ENCODE measurements at places on chromosomes 3 and 15.
A peak's percentile ranks its signal among the peaks of the same experiment; 100 is the strongest.

- DNase-seq, result no peak
Observed at GRCh38 chr3:126216416-126216815, 36.0 kb upstream of the ALDH1L1 start.

DNA sequence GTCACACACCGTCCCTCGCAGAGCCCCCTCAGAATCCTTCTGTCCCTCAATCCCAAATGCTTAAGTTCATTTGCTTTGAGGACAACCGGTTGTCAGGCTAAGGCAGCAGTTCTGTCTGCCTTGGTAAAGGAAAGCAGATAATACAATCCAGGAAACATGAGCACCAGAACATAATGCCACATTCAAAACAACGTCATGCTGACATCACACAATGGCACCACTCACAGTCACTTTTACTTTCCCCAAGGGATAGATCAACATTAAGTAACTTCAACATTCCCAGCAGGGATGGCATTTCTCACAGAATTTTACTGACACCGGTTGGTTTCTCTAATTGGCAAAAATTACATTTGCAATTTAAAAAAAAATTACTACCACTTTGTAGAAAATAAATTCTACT is 74.6 kb upstream of the PSMD6 start:
- no peak for DNase-seq

- DNase-seq, result no peak
Observed at GRCh38 chr3:177177749-177178221, 19.5 kb downstream of the TBL1XR1 start.

- peak; percentile 4 for DNase-seq
Observed at GRCh38 chr3:139935866-139936817, 1.2 kb downstream of the CLSTN2 start.

DNA sequence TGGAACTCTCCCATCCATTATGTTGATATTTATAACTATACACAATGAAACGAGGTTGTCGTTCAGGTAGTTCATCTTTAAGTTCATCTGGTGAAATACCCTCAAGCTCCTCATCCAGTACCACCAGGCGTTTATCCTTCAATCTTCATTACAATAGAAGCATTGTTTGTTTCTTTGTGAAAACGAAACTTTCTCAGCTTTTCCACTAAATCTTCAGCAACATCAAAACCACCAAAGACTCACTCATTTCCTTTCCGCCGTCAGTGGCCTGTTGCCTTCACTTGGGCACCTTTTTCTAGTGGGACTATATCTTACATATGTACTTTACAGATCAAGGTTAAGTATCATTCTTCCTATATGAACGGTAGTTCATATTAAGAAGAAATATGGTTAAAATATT is 44.1 kb upstream of the TFG start:
- DNase-seq, result no peak

GRCh38 chr15:68272721-68273271 is 4.7 kb upstream of the FEM1B start:
- no peak for DNase-seq

- DNase-seq, result no peak
Observed at GRCh38 chr3:81068546-81068945, 692.9 kb downstream of the GBE1 start.

DNA sequence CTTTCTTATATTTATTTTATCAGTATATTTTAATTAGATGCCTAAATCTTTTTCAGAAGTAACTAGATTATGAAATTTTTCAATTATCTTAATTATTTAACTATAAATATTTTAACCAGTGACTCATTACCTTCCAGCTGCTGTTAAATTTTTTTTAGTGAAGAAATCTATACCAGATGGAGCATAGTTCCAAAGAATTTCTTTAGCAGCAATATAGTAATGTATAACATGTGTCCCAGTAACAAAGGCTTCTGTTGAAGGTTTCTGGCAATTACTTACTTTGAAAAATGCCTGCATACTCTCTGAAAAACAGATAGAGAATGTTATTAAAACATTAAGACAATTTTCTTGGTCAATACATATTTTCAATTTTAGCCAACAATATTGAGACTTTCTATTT is 45.1 kb upstream of the CP start:
- no peak for DNase-seq

- no peak for DNase-seq
Observed at GRCh38 chr3:86950717-86951116, 40.2 kb downstream of the VGLL3 start.

- no peak for DNase-seq
Observed at GRCh38 chr3:46833346-46834300, 29.6 kb downstream of the MYL3 start.

DNA sequence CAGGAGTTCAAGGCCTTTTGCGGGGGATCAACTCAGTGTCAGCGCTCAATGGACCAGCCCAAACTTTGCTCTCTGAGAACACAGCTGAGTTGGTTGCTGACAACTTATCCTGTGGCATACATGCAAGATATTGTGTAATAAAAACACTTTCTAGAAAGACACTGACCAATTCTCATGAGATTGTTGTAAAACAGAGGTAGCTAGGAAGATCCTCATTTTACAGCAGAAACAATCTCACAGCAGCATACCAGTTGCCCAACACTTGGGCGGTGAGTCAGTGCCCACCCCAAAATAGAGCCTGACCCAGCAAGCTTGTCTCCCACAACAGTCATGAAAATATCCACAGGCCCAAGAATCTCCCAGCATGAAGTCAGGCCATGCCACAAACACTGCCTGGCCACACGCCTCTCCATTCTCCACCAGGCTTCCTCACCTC is 18.2 kb downstream of the KLHL6 start:
- DNase-seq, result no peak

DNA sequence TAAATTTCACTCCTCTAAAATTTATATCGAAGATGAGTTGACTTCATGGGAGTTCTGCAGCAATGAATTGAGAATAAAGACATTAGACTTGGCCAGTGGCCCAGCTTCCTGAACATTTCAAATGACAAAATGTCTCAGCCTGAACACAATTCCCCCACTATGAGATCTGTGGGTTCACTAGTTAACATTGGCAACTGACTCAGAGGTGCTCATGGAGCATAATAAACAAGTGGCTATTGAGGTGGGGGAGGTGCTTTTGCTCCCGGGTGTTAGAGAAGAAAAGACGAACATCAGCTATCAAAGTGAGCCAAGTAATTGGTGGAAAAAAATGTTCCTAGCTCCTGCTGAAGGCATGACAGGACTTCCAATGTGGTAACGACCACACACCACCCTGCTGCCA is 6.3 kb downstream of the ATP13A4 start:
- no peak for DNase-seq

DNA sequence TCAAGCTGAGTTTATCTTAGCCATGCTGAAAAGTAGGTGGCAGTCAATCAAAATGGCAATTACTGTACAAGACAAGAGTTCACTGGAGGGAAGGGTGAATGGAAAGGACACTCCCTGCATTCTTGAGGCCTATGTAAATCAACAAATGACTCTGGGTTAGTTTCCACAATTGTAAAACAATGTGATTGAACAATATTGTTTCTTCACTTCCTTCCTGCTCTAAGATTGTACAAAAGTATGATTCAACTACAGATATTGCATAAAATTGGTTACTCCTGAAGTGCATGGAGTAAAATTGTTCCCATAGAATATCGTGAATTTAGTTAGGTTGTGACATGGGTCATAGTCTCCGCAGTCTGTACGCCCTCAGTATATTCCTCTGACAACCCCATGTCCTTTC is 277.6 kb downstream of the LPP start:
- DNase-seq, result no peak

DNA sequence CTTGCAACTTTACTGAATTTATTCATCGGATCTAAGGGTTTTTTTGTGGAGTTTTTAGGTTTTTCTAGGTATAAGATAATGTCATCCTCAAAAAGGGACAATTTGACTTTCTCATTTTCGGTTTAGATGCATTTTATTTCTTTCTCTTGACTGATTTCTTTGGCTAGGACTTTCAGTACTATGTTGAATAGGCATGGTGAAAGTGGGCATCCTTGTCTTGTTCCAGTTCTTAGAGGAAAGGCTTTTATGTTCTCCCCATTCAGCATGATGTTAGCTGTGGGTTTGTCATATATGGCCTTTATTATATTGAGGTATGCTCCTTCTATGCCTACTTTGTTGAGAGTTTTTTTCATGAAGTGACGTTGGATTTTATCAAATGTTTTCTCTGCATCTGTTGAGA is 106.7 kb downstream of the FAM43A start:
- no peak for DNase-seq

GRCh38 chr3:194749631-194750490 is 64.2 kb downstream of the FAM43A start:
- no peak for DNase-seq

DNA sequence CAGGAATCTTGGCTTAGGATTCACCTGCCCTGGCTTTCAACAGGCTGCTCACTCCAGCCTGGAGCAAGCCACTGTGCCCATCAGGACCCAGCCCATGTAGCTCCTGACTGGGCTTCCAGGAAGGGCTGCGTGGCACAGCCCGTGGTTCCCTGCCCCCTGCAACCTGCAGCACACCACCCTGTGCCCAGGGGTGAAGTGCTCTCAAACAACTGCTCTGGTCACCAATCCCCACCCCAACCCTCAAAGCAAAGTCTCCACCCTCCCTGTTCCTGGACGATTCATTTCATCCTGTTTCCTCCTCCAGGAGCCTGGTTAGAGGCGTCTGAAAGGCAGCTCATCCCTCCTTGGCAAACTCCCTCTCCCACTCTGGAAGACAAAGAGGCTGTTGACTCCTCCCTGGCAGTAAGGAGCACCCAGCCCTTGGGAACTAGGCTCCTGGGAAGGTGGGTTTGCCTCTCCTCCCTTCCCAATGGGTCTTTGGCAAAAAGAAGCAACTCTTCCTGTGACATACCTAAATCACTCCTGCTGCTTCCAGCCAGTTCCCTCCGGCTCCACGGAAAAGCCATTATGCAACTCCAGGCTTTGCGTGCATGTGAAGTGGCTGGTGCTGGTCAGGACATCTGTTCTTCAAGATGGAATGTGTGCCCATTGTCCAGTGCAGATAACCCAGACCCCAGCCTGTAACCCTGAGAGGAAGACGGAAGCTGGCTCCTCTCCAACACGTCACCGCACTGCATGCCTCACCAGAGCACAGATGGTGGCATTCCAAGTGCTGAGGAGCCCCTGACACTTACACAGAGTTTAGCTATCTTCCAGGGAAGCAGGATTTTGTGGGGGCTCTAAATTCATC is 29.1 kb upstream of the VIPR1 start:
- DNase-seq, result peak; percentile 85

GRCh38 chr3:8739757-8740504 is 6.3 kb downstream of the CAV3 start:
- no peak for DNase-seq

- no peak for DNase-seq
Observed at GRCh38 chr15:41850482-41851166, 12.0 kb downstream of the PLA2G4B start.

GRCh38 chr3:157810924-157811718 is 295.1 kb downstream of the SHOX2 start:
- DNase-seq, result no peak

- DNase-seq, result peak; percentile 87
Observed at GRCh38 chr3:175274056-175274455, 414.9 kb downstream of the NAALADL2 start.

DNA sequence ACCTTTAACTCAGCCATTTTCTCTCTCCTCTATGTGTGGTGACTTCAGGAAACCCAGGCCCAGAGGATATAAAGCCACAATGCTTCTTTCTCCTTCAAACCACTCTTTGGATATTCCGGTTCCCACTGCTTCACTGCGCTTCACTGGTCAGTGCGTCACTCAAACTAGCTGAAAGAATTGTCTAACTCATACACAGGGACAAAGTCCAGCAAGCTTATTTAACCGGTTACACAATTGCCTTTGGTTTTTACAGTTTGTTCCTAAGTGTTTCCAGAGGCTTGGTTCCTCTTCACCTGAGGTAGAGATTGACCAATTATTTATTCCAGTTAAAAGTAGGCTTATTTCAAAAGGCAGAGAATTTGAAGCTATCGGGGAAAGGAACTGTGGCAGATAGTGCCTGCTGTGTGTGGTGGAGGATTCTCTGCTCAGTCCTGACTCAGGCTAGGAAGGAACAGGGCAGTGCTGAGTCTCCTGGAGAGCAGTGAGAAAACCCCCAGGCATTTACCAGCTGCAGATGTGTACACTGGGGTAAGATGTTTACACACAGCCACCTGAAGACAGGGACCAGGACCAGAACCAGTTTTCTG is at the start of gene HGD:
Gene HGD (minus strand): TSS at position 145 of the 587 bp plus-strand sequence. CDS start 128 bp downstream, at position 17.
- no peak for DNase-seq

All from NCI-H2029 (cell line).